Thymus (tissue), 14 donors: ENCODE measurements at places on chromosomes 1 and 21. TPM values are rescaled to one million over a fixed set of nuclear protein-coding genes. Genes with fewer than 3 reads are reported as not detected.

The C1orf115 gene
- 3.5 TPM for total RNA-seq

The SPATA46 gene
- not detected for total RNA-seq

The LIPI gene
- not detected for total RNA-seq

The C4BPA gene
- total RNA-seq = 0.09 TPM

The AGT gene
- total RNA-seq = 2.3 TPM

The BSND gene
- total RNA-seq = 0.14 TPM

The KRTAP10-5 gene
- total RNA-seq = not detected

The INAVA gene
- 2.7 TPM for total RNA-seq

The GOLT1A gene
- total RNA-seq = 0.47 TPM
